ENCODE measurements at places on chromosomes 1 and 21.

- DNase-seq: no peak
Measured at GRCh38 chr1:204909109-204909508, 38.4 kb downstream of the NFASC start.

DNA sequence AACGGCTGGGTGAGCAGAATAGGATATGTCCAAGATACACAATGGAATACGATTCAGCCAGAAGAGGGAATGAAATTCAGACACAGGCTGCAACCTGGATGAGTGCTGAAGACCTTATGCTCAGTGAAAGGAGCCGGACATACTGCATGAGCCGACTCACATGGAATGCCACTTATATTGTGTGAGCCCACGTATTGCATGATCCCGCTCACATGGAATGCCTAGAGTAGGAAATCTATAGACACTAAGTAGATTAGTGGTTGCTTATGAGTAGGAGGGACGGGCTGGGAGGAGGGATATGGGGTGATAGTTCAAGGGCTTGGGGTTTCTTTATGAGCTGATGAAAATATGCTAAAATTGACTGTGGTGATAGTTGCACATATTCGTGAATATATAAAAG, 26.8 kb downstream of the TMPRSS2 start:
- DNase-seq: no peak

DNA sequence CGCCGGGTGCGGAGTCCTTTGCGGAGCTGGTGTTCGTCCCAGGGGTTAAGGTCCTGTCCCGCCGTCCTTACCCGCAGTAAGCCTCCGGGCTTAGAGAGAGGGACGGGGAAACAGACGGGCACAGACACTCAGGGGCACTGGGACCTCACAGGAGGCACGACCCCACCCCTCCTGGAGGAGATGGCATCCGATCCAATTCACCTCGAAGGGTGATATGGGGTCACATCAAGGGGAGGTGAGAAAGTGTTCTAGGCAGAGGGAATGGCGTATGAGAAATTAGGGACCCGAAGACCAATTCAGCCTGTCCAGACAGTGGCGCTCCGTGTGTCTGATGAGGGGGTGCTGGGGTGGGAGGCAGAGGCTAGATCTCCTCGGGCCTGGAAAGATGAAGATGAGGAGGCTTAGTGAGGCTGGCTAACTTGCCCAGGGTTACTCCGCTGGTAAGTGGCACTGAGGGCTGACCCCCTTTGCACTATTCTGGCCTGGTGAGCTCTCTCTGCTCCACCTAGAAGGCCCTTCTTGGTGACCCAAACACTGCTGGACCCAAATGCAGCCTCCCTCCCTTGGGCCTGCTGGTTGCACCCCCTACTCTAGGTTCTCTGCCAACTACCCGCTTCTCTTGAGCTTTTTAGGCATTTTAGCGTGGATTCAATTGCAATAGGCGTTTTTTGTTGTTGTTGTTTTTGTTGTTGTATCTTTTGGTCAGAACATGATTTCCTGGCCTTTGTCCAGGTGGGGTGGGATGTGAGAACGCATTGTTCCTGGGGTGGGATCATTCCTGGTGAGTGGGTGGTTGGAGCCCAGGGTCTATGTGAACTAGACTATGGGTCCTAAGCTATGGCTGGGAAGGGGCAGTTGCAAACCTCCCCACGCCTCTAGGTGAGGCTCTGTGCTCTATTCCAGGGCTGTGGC, 12.3 kb downstream of the BTBD19 start:
- no peak for DNase-seq

DNA sequence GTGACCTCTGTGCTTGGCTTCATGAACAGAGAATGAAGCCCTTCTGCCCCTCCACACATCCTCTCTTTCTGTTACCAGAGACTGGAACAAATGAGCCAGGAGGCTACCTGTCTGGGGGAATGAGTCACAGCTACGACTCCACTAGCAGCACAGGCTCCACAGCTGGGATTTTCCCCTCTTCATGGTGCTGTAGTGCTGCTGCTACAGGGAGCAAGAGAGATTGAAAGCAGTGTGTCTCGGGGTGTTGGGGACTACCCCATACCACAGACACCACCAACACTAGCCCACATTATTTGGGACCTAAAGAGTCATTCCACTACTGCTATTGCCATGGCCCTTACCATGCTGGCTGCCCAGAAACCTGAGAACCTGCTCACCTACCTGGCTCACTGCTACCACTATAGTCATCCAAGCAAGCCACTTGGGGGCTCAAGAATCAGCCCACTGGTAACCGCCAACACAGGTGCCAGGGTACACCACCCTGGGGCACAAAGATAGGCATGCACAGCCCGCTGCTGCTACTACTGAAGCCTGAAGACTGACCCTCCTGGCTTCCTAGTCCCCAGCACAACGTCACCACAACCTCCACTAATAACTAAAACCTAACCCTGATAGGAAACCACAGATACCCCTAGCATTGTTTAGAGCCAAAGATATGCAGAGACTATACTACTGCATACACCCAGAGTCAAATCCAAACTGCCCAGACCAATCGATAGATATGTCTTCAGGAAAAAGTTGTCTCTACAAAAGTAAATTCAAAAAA, 17.7 kb downstream of the CD1E start:
- DNase-seq: no peak

- DNase-seq: no peak
Measured at GRCh38 chr1:109768335-109768650, 4.6 kb upstream of the EPS8L3 start.
